ENCODE measurements at places on chromosomes 6 and 20. TPM values are rescaled to one million over a fixed set of nuclear protein-coding genes. Genes with fewer than 3 reads are reported as not detected.

Gene OR5V1
- not detected for total RNA-seq

Gene PTPRT
- not detected for total RNA-seq

Gene TSPO2
- not detected for total RNA-seq

Gene ISM1
- not detected for total RNA-seq

Gene TXLNB
- total RNA-seq = under 0.01 TPM

Gene TRIM38
- total RNA-seq = 6.7 TPM

Gene LY6G5C
- 0.18 TPM for total RNA-seq

Gene ZC2HC1B
- not detected for total RNA-seq

Gene PSORS1C2
- total RNA-seq = not detected

Data from IMR-90 (cell line).